ENCODE measurements at places on chromosomes 11 and 22. TPM values are rescaled to one million over a fixed set of nuclear protein-coding genes. Genes with fewer than 3 reads are reported as not detected.

DNA sequence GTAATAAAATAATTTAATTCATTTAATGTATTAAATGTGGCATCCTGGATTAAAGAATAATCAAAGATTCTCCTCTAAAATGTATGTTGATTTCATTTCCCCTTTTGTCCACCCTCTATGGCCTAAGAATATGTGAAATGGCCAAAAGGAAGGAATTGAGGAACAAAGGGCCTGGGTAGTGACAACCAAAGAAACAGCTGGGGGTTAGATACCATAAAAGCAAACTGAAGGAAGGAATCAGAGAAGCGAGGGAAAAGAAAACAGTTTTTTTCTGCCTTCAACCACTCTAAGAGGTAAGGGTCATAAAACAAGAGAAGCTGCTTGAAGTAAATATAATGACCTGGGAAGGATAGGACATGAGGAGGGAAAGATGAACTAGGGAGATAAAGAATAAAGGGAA, 139.3 kb downstream of the FAM76B start:
- DNase-seq: no peak

- DNase-seq: no peak
These were observed 23.4 kb upstream of the KIRREL3 start for GRCh38 chr11:127023991-127024390.

- no peak for DNase-seq
These were observed 17.9 kb upstream of the MUC6 start for GRCh38 chr11:1054143-1055108.

DNA sequence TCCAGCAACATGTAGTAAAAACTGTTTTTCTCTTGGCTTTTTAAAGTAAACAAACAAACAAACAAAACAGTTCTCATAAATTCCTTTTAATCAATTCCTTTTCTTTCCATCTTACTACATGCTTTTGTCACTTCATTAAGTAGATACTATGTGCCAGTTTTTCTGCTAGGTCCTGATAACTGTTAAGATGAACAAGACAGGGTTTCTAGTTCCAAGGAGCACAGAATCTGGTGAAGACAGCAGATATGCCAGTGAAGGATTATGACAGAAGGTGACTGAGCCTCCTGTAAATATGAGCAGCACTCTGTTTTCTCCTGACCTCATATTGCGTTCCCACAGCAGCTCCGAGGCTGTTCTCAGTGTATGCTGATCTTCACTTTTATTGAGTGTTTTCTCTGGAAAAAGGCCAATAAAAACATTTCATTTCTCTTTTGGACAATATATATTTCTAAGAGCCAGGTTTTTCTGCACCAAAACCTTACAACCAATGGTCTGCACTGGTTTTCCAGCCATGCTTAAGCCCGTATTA, 45.8 kb downstream of the HEPHL1 start:
- DNase-seq: no peak

- DNase-seq: no peak
These were observed 10.6 kb downstream of the MAPK1 start for GRCh38 chr22:21856868-21857267.

The TEX12 gene
- total RNA-seq: 0.82 TPM

The SEC14L3 gene
- not detected for total RNA-seq
